ENCODE measurements at places on chromosomes 3 and 15.

GRCh38 chr3:55571913-55572312 is 84.8 kb upstream of the WNT5A start:
- DNase-seq, result no peak

- peak; percentile 77 for DNase-seq
Measured at GRCh38 chr3:186806089-186807055, at the start of gene RFC4. RFC4 (minus strand) TSS chr3:186806482; CDS start chr3:186804713, 1,769 bp downstream.

DNA sequence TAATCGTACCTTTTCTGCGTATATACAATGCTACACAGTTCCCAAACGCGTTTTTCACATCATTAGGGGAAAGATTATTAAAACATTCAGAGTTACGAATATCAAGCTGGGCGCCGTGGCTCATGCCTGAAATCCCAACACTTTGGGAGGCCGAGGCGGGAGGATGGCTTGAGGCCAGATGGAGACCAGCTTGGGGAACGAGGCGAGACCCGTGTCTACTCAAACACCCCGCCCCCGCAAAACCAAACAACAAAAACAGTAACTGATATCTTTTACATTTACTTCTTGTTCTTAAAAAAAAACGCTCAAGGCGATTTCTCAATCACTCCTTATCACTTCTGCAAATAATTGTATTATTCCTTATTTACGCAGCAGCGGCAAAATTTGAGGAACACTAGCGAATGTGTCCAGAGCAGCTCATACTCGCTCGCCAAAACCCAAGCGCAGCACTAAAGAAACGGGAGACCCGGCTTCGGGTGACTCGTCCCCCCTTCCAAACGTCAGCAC is 1.2 kb downstream of the ZBTB11 start:
- no peak for DNase-seq

DNA sequence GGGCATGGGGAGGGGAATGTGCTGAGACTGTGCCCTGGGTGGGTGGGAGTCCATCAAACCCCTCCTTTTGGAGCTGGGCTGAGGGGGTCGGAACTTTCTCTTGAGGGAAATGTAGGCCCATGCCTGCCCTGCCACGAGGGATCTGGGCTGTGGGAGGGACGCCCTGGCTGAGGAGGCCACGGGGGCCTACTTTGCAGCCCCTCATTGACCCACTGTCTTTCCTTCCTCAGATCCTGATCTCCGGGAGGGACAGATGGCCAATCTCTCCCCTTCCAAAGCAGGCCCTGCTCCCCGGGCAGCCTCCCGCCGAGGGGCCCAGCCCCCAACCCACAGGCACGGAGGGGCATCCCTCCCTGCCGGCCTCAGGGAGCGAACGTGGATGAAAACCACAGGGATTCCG is 25.3 kb downstream of the LOXL1 start:
- DNase-seq, result no peak

- DNase-seq, result no peak
Measured at GRCh38 chr3:196193736-196194541, 17.3 kb downstream of the ZDHHC19 start.

DNA sequence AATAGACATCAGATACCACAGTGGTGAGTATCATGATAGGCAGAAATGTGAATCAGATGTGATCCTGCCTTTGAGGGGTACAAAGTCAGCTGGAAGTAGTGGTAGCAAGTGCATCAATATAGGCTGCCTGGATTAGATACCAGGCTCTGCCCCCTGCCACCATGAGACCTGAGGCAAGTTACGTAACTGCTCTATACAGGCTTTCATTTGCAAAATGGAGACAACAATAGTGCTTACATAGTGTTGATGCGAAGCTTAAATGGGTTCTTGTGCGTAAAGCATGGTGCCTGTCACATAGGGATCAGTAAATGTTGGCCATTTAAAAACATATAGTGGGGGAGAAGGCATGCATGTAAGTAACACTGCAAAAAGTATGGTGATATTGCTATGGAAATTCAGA is 158.0 kb downstream of the RYR3 start:
- DNase-seq, result no peak

DNA sequence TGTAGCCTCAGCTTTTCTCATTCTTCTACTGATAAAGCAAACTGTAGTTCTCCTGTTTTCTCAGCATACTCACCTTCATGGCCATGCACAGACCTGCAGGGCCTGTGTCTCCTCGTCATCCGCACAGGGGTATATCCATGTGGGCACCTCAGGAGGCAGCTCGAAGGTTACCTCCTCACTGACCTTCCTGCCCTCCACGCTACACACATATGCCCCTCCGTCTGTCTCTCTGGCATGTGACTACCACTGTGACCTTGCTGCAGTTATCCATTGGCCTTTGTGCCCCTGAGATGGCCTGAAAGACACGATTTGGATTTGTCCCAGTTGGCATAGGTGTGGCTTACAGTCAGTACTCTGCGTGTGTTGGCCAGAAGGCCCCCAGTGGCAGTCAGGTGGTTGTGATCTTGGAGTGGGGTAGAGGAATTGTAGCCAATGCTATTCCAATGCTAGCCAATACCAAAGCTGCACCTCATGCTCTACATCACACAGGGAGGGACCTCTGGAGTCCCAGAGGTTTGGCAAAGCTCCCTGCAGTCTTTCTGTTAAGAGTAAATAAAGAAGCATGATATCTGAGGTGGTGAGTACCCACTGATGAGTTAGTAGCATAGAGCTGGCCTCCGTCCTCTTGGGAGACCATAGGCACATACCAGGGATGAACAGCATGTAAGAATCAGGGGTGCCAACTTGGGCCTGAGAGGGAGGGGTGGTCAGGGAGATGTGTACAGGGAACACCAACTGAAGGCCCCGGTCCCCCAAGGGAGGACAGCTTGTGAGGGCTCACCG is 143.4 kb downstream of the EEFSEC start:
- no peak for DNase-seq

GRCh38 chr15:101486696-101487459 is 2.6 kb downstream of the PCSK6 start:
- DNase-seq, result no peak

GRCh38 chr15:60660290-60661051 is 181.5 kb upstream of the ICE2 start:
- DNase-seq, result peak; percentile 29

GRCh38 chr3:132553826-132554225 is 43.2 kb upstream of the ACKR4 start:
- no peak for DNase-seq

- no peak for DNase-seq
Measured at GRCh38 chr15:73906346-73907034, 19.8 kb upstream of the LOXL1 start.

- no peak for DNase-seq
Measured at GRCh38 chr3:189621948-189622603, 9.1 kb upstream of the TP63 start.

DNA sequence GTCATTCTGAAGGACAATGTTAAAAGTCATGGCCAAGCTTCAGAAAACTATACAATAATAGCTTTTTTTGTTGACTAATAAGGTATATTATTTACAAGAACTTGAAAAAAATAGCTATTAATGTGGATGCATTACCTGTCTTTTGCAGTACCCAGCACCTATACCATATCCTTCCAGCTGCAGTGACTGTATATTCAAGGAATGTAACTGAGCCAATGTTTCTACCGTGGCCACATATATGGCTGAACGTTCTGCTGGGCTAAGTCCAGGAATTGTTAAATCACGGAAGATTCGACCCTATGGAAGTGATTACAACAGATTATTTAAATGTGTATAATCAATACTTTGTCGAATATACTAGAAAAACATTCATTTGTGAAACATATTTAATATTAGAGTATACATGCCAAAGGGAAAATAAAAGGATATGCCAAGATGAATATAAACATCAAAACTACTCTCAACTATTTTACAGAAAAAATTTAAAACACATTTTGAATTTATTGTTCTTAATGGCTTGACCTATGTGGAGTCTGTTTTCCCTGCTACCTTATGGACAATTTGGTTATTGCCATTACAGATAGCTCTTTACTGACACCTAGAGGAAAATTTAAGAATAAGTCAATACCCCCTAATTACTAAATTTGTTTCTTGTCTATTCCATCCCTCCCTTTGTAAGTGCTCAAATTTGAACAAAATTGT is 17.6 kb downstream of the ACAD11 start:
- DNase-seq, result peak; percentile 32

- DNase-seq, result no peak
Measured at GRCh38 chr15:57758560-57758959, 52.0 kb downstream of the POLR2M start.

DNA sequence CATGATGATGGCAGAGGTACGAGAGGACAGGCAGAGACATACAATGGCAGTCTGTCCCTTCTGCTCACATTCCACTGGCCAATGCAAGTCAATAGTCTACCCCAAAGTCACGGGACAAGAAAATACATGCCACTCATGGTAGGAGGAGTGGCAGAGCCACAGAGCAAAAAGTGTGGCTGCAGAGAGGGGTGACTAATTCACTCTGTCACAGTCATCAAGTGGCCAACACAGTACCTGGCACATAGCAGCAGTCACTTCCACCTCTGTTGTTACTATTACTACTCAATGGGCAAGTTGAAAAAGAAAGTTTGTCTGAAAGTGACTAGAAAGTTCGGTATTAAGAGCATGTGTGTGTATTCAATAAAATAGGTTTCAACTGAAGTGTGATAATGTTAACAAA is 91.4 kb downstream of the SMAD3 start:
- DNase-seq, result no peak

DNA sequence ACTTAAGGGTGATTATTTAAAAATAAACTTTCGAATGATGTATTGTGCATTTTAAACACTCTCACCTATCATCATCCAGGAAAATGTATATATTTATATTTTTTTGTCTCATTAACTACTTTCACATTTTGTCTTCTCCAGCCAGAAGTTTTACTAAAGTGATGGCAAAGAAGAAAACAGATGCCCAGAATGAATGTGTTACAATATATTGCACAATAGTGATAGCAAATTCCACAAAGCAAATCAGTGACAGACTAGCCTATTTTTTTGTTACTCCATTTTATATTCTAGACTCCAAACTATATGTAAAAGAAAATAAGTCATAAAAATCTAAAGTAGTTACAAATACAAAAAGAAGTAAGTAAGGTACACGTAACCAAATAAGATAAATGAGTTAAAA is 414.7 kb downstream of the EPHA3 start:
- DNase-seq, result no peak

- no peak for DNase-seq
Measured at GRCh38 chr3:62527474-62527873, 154.1 kb upstream of the FEZF2 start.

DNA sequence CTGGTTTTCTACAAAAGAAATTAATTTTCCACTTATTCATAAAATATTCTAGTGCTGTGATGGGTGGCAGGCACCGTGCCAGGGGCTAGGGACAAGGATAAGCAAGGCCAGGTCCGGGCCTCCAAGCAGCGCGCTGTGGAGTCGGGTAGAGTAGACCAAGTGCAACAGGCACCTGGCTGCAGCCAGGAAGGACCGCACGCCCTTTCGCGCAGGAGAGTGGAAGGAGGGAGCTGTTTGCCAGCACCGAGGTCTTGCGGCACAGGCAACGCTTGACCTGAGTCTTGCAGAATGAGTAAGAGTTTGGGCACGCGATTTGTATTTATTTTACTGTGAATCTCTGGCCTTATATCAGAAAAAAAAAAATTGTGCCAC is at the start of gene CASR:
TSS of gene CASR (plus strand) at position 148 of the 372 bp plus-strand sequence. CDS start 70,522 bp downstream, outside the sequence.
- no peak for DNase-seq

DNA sequence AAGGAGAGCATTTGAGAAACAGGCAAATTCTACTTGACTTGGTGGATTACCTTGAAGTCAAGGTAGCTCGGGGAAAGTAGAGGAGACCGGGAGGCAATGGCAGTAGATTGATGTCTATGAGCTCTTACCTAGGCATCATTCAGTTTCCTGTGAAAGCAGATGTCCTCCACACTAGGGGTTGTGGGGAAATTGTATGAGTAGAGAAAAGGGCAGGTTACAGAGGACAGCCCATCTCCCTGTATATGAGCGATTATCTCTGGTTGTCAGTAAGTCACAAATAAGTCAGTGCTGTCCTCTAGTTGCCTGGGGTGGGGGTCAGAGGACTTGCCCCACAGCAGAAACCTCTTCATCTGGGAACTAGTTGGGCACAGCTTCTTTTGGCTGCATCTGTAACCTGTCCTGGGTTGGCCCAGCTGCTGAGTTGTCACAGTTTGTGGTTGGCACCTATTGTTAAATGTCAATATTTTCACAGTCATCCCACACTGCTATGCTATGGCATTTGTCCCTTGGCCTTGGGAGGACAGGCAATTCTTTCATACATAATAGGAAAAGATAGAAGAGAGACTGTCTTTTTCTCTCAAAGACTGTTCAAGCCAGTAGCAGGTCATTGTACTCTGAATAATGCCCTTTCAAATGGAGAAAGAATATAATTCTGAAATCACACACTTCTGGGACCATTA is 53.6 kb upstream of the LRRFIP2 start:
- no peak for DNase-seq

GRCh38 chr3:10299679-10300078 is 6.9 kb upstream of the GHRL start:
- no peak for DNase-seq

GRCh38 chr15:57510647-57511046 is 81.1 kb upstream of the MYZAP start:
- no peak for DNase-seq

DNA sequence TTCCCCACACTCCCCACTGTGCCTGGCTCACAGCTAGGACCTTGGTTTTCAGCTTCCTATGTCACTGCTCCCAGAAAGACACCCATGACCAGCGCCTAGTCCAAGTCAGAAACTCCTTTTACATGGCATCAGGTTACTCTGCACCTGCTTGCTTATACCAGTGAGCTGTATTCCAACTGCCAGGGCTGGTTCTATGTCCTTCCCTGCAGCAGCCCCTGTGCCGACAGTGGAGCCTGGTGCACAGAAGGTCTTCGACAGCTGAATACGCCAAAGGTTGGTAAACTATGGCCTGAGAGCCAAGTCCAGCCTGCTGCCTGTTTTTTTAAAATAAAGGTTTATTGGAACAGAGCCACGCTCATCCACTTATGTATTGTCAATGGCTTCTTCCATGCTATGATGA is 102.5 kb downstream of the IQSEC1 start:
- DNase-seq, result no peak

DNA sequence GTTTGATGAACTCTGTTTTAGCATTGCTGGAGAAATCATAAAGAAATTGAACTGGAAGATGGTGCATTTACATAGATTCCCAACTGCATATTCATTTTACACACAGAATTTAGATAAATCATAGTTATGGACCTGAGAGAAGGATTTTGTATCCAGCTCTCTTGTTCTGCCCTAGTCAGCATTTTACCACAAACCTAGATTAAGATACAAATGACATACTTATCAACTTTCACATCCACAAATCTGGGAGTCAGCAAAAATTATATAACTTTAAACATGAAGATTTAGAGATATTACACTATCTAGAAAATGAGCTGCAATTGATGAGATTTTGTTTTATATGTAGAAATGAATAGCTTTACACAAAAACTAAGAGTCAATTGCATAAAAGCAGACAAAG is 632.8 kb downstream of the IGSF11 start:
- DNase-seq, result no peak

GRCh38 chr3:184912163-184912562 is 100.2 kb downstream of the VPS8 start:
- DNase-seq, result no peak

DNA sequence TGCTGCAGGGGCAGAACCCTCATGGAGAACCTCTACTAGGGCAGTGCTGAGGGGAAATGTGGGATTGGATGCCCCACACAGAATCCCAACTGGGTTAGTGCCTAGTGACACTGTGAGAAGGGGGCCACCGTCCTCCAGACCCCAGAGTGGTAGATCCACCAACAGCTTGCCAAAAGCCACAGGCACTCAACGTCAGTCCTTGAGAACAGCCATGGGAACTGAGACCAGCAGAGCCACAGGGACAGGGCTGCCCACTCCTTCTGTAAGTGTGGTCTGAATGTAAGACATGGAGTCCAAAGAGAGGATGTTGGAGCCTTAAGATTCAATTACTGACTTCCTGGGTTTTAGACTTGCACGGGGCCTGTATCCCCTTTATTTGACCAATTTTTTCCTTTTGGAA is 1451.5 kb downstream of the SI start:
- no peak for DNase-seq

- no peak for DNase-seq
Measured at GRCh38 chr15:33846862-33847261, 121.4 kb upstream of the CHRM5 start.

Data from immature natural killer cell (primary cell).